Activated CD4-positive, alpha-beta T cell treated with anti-CD3 and anti-CD28 coated beads for 36 hours (primary cell): ENCODE measurements at places on chromosomes 1 and 21. TPM values are rescaled to one million over a fixed set of nuclear protein-coding genes. Genes with fewer than 3 reads are reported as not detected.

The HMGCS2 gene
- total RNA-seq = not detected

The FCGR3A gene
- total RNA-seq = not detected

The LINGO4 gene
- 0.18 TPM for total RNA-seq

The SUSD4 gene
- total RNA-seq = 1.9 TPM

The LACTBL1 gene
- total RNA-seq = not detected

The LRRC71 gene
- not detected for total RNA-seq

The KRTAP25-1 gene
- total RNA-seq = not detected

The MTMR11 gene
- 1.3 TPM for total RNA-seq

The LRRC39 gene
- 0.51 TPM for total RNA-seq

The C4BPA gene
- not detected for total RNA-seq
